ENCODE measurements at places on chromosomes 5 and 9.

DNA sequence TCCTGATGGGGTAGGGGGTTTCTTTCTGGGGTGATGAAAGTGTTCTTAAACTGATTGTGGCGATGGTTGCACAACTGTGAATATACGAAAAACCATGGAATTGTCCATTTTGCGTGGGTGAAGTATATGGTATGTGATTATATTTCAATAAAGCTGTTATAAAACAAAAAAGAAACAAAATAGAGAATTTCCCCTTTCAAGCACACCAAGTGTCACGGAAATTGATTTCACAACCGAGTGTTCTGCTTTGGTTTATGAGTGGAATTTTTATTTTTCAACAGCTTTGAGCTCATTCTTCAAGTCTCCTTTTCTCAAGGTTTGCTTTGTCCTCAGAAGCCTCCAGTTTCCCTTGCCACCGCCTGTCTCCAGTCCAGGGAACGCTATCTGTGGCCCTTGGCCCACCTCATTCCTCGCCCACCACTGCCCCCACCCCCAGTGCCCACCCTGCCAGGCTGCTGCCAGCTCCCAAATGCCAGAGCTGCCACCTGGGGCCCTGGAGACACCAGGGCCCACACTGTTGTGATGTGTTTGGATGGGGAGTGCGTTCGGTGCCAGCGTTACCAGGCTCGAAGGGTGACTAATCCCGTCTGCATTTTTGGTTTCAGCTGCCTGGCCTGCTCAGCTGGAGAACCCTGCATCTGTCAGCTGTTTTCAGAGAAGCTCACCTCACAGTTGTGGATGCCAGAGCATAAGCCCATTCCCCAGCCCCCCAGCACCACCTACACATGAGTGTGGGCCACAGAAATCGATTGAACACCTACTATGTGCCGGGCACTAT, 30.4 kb downstream of the DUSP1 start:
- DNase-seq, result no peak

GRCh38 chr9:121768416-121769015, 117.1 kb downstream of the DAB2IP start:
- no peak for DNase-seq

DNA sequence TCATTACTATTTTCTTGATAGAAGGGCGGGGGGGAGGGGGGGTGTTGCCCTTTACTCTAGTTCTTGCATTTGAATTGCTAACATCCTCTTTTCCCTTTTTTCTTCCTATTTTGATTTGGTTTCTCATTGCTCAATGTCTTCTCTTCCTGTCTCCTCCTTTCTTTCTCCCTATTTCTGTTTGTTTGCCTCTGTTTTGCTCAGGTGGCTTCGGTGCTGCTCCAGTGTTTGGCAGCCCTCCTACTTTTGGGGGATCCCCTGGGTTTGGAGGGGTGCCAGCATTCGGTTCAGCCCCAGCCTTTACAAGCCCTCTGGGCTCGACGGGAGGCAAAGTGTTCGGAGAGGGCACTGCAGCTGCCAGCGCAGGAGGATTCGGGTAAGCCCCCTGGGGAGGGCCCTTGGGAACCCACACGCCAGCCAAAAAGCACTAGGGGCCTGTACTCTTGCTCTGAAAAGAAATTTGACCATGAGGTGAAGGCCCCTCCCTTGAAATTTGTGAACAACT, 48.3 kb downstream of the FAM78A start:
- no peak for DNase-seq

DNA sequence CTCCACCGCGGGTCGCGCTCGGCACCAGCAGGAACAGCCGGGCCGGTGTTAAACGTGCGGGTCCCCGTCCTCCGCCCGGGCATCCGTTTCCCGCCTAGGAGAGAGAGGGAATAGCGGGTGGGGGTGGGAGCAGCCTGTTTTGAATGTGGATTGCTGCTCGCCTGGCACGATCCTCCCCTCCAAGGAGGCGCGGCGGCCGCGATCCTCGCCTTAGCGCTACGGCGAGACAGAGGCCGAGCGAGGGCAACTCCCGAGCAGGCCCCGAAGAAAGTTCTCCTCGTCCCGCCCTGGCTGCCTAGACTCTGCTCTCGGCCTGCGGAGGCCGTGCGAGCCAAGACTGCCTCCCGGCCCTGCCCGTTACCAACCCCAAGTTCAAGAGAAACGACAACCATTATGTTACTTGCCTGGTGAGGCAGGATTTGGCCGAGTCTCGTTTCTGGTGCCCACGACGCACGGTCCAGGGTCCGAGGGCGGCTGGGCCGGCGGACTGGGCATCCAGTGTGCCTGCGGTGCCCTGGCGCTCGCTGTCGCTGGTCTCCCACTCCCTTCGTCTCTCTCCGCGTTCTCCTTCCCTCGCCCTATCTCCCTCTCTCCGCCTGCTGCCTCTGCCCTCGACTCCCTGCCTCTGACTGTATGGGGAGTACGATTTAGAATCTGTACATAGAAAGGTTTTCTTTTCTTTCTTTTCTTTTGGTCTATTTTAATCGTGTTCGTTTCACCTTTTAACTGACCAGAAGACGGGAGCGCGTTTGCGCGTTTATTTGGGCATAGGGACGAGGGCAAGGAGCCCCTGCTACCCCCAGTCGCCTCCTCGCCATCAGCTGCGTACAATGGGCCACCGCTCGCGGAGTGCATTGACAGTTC, 724 bp downstream of the NR2F1-AS1 start:
- no peak for DNase-seq

DNA sequence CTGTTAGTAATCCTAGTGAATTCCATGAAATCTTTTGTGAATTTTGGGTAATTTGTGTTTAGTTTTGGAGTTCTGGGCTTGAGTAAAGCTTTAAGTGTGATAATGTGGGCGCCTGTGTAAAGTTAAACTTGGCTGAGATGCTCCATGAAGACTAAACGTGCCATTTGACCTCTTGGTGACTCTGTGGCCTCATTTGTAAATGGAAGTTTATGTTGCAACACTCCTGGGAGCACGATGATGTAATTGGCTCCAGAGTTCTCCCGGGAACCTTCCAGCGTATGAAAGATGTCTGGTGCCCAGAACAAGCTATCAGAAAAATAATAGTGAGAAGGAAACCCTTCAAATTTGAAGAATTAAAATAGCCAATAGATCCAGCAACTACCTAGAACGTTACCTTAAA, 981.2 kb downstream of the TLE4 start:
- peak; percentile 13 for DNase-seq

DNA sequence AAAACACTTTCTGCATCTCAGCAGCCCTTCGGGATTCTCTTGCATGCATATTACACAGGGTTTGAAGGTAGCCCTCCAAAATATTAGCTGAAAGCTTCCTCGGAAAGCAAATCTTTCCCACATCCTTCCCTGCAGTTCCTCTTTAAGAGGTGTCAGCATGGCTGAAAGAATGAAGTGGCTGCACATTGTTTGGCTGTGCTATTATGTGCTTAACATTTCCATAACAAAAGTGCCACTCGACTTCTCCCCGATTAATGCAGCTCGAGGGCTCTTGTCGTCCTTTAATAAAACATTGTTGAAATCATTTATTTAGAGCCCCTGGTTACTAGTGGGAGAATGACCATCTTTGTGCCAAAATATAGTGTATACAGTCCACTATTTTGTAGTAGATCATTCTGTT, 6.5 kb downstream of the GAS1 start:
- no peak for DNase-seq

- no peak for DNase-seq
Observed at GRCh38 chr5:178982941-178983340, 12.2 kb downstream of the GRM6 start.

DNA sequence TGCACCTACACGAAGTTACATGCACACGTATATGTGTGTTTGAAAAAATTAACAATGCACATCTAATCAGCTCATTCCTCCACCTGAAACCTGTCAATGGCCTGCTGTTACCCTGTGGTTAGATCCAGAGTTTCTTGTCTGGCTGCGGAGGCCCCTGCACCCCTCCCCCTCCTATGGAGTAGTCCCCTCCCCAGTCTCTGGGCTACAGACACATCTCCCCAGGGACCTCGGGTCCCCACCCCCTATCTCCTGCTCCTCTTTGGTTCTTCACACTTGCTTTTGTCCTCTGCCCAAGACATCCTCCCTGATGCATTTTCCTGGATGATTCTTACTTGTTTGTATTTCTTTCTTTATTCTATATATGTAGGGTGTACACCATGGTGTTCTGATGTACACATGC, 27.2 kb downstream of the FAM240B start:
- DNase-seq, result no peak

- DNase-seq, result peak; percentile 64
Observed at GRCh38 chr5:151315998-151316597, 12.5 kb upstream of the SLC36A3 start.

DNA sequence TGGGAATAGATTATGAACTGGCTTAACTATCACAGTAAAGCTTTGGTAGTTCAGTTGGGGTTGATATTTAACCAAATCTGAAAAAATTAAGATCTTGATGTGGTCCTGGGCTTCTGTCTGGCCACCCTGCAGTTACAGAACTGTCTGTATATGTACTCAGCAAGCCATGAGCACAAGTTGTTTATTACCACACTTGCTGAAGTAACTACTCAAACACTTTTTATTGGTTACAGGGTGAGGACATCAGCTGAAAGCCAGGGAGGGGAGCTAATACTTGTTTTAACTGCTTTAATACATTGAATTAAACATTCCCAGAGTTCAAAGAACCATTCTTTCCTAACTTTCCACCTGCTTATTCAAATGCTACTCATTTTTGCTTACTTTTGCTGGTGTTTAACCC, 29.4 kb upstream of the KCNN2 start:
- no peak for DNase-seq

- DNase-seq, result no peak
Observed at GRCh38 chr5:7395432-7395946, 449 bp upstream of the ADCY2 start.

Data from HuH-7 (cell line).